ENCODE measurements at places on chromosomes 5 and 9. TPM values are rescaled to one million over a fixed set of nuclear protein-coding genes. Genes with fewer than 3 reads are reported as not detected.
A peak's percentile ranks its signal among the peaks of the same experiment; 100 is the strongest.

PDE6A gene
- not detected for total RNA-seq

ADAMTSL1 gene
- 1.2 TPM for total RNA-seq

NOXA1 gene
- 4.8 TPM for total RNA-seq

GRCh38 chr5:2017540-2018389, 135.0 kb upstream of the IRX4 start:
- H3K4me1 ChIP-seq = no peaks in the 10 kb centered on the region
- H3K27ac ChIP-seq = no peak overlapping the region
- DNase-seq = peak; percentile 51
- H3K36me3 ChIP-seq = no peaks in the 10 kb centered on the region
- H3K27me3 ChIP-seq = no peaks in the 10 kb centered on the region
- H3K4me3 ChIP-seq = no peak overlapping the region

- no peaks in the 10 kb centered on the region for H3K27me3 ChIP-seq
- H3K27ac ChIP-seq = no peak overlapping the region
- H3K4me1 ChIP-seq = peaks cover 42% of the 10 kb centered on the region
- no peak for DNase-seq
- H3K36me3 ChIP-seq = 0 out of 2 replicates have a peak, but pooled peaks cover 3% of the 10 kb centered on the region
These were observed 79.5 kb upstream of the LHFPL2 start for GRCh38 chr5:78727786-78728761.

DNA sequence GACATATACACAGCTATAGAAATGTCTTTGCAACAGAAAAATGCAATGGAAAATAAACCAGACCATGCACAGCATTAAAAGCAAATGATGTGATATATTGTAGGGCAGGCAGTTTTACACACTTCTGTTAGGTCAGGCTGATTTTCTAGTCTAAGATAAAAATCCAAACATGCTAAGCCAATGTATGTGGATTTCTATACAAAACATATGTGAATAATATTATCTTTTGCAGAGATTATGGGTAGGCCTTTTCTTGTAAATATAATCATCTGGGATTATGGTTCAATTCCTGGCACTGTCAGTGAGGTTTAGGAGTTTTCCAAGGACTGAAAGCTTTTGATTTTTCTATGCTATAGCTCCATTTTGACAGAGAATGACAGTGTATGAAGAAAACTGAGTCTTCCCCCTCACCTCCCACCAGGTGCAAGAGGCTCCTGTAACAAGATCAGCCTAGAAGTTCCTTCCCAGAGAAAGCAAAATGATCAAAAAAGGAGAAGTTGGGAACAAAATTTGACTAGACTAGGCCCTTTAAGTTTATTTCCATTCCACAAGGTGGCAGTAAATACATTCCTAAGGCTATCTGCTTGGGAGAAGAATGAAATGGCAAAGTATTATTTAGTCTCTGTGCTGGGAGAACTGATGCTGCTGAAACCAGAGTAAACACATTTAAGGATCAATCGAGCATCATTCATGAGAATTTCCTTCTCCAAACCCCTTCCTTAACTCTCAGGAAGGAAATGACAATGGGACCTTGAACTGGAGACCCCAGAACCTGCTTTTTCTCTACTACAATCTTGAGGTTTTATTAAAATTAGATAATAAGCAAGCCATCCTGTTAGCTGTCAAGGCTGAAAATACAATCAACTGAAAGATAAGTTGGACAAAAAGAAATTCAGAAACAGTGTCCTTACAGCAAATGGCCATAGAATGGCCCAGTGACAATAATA, 133.0 kb upstream of the TUT7 start:
- no peaks in the 10 kb centered on the region for H3K27me3 ChIP-seq
- DNase-seq = no peak
- H3K4me3 ChIP-seq = no peak overlapping the region
- no peaks in the 10 kb centered on the region for H3K36me3 ChIP-seq

LRRC19 gene
- not detected for total RNA-seq

DNA sequence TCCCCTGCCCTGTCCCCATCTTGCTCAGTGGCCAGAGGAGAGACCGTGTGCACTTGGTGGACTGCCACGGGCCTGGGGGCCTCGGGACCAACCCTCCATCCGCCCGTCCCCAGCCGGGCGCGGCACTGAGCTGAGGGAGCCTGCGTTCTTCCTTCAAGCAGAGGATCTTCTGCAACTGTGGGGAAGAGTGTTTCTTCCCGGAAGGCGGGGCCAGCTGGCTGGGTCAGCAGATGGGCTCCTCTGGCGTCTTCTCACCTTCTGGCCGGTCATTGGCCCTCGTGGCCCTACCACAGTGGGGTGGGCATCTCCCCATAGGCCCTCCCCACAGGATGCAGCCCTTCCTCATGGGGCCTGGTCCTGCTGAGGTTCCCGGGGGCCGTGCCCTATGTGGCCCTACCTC, 17.4 kb downstream of the RXRA start:
- no peak for DNase-seq
- no peak overlapping the region for H3K4me3 ChIP-seq
- H3K27me3 ChIP-seq = no peaks in the 10 kb centered on the region

All from WTC11 (cell line).